ENCODE measurements at places on chromosomes 7 and 10.

DNA sequence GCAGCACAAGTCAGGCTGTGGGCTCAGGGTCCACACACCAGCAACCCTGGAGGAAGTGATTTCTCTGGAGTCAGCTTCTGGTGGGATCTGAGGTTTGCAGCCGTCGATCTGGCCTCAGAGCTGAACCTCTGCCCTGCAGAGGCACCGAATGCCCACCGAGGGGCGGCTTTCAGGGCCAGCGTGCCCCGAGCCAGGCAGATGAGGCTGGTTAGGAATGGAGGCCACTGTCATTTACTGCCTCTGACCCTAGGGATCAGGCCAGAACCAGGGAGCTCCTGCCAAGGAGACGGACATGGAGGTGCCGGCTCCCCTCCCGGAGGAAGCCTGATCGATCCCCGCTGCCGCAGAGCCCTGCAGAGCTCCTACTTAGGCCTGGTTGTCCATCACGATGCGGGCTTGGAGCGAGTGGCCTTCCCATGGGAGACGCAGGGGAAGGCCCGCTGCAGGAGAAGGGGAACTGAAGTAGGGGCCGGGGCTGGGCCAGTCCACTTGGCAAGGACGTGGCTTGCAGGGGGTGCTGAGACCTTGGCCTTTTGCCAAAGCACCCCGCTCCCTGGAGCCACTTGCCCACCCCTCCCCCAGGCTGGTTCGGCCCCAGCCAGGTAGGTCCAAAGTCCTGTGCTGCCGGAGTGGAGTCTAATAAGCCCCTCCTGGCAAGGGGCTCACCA, 19.6 kb upstream of the ELFN1 start:
- DNase-seq, result no peak

- DNase-seq, result no peak
Measured at GRCh38 chr10:131001438-131001837, 310.1 kb downstream of the TCERG1L start.

GRCh38 chr7:106844279-106844997, 20.6 kb upstream of the PIK3CG start:
- no peak for DNase-seq

DNA sequence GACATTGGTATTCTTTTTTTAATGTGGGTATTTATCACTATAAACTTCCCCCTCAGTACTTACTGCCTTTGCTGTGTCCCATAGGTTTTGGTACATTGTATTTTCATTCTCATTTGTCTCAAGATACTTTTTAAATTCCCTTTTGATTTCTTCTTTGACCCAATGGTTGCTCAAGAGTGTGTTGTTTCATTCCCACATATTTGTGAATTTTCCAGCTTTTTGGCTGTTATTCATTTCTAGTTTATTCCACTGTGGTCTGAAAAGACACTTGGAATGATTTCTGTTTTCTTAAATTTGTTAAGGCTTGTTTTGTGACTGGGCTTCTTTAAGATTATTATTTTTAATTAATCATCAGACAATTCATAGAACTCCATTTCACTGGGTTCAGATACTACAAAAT, 105.0 kb downstream of the EPC1 start:
- DNase-seq, result no peak

- no peak for DNase-seq
Measured at GRCh38 chr7:26714006-26714405, 150.4 kb downstream of the SKAP2 start.

GRCh38 chr10:85448716-85449115, 917.9 kb downstream of the GRID1 start:
- DNase-seq, result no peak

DNA sequence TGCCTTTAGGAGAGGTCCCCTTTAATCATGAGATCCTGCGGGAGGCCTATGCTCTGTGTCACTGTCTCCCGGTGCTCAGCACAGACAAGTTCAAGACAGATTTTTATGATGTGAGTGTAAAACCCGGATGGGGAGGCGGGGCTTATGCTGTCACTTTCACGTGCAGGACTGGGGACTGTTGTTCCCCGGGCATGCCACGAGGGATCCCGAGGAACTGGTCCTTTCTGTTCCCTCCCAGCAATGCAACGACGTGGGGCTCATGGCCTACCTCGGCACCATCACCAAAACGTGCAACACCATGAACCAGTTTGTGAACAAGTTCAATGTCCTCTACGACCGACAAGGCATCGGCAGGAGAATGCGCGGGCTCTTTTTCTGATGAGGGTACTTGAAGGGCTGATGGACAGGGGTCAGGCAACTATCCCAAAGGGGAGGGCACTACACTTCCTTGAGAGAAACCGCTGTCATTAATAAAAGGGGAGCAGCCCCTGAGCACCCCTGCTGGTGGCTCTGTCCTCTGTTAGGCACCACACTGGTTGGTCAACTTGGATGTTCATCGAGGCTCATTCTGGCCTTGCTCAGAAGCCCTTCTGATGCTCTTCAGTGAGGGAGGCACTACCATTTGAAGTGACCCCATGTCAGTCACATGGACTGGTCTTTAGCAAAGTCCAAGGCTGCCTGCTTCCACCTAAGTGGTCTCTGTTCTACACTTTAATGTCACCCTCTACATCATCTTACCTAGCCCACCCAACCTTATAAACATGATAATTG, 2.8 kb downstream of the COPS6 start:
- no peak for DNase-seq

- DNase-seq, result no peak
Measured at GRCh38 chr10:99537086-99537988, 4.6 kb downstream of the NKX2-3 start.

- no peak for DNase-seq
Measured at GRCh38 chr10:17144757-17145156, 15.1 kb upstream of the CUBN start.

DNA sequence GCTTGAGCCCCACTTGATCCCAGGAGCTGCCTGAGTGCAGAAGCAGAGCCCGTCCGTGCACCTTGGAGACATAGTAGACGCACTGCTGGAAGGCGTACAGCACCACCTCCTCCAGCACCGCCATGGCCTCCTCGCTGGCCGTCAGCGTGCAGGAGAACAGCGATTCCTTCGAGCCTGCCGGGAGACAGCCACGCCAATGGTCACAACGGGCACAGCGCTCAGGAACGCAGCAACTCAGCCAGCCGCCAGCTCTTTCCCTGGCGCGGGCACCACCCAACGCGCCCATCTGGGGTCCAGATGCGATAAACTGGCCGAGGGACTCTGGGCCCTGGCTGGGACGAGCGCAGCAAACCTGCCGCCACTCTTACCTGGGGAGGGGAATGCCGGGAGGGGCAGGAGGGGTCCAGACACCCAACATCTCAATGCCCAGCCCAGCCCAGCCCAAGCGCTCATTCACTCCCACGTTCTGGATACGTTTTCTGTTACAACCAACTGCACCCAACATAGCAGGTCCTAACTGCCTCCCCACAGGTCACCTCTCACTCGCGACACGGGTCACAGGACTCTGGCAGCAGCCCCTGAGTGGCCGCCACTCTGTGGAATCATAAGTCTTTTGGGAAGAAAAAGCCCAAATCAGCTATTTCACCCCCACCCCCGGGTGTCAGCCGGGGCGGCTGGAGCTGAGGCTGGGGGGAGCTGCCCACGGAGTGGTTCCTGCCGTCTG, 41.9 kb downstream of the AP5Z1 start:
- no peak for DNase-seq

DNA sequence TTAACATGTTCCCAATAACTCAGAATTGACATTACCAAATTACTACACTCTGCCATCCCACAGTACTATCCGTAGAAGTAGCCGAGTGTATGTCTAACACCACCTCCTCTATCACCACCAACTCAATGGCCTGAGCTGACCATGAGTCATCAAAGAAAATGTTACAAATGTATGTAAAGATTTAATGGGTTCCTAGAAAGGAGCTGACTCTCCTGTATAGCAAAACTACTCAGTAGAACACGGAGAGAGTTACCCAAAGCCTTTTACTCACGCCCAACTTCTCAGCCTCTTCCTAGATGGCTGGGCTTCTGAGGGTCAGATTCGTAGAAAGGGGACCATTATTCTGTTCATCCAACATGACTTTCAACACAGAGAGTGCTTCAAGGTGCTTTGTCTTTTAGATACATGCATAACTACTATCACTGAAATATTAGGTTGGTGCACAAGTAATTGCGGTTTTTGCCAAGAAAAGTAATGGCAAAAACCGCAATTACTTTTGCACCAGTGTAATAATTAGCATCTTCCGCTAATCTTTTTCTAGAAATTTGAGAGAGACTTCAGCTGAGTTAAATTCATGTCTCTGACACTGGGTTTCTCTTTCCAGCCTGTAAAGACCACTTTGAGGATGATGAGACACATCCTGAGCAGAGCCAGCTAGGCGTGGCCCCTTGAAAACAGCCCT, 24.0 kb upstream of the NANOS1 start:
- DNase-seq, result no peak

DNA sequence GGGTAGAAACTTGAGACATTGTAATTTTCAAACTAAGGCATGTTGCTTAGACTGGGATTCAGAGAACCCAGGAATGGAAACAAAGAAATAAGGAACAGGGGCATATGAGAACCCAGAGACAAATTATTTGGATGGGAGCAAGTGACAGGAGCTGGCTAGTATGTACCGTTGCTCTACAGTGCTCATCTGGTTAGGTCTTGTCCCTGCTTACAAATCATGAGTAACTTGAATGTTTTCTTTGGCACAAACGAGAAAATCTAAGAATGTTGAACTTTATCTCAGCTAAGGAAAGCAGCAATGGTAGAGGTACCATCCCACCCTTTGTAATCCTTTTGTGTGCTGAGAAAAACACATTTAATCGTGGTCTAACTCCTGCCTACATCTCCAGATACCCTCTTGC, 116.0 kb upstream of the IMMP2L start:
- DNase-seq, result no peak

GRCh38 chr10:103678178-103678526, 177.2 kb downstream of the SH3PXD2A start:
- DNase-seq, result peak; percentile 79

DNA sequence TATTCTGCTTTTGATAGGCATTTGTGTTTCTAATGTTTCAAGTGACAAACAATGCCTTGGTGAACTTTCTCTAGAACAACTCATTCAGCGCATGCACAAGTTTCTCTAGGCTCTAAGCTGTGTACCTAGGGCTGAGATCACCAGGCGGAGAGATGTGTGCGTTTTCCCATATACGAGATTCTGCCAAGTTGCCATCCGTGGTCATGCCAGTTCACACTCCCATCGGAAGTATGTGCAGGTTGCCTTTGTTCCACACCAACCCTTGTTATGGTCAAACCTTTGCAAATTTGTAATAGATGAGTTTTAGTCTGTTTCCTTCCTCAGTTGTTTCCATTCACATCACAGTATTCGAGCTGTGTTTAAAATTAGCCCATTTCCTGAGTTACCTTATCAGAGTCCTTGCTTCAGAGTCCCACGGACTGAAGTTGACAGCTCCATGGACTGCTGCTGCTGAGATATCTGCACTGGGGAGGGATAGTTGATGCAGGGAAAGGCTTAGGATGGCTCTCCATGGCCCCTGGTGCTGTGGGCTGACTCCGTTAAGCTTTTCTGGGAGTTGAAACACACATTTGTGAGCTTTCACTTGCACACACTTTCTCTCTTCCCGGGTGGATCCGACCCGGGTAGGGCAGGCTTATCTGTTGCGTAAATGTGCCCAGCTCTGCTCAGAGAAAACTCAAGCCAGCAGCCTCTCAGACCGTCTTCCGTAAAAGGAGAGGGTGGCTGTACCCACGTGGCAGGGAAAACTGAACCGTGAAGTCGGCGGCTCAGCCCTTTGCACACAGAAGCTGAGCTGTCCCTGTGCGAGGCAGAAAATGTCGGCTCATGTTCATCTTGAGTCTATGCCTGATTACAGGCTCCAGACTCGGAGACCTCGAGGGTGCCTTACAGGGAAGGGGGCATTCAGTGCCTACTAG, 49.4 kb downstream of the HK1 start:
- DNase-seq, result peak; percentile 25

GRCh38 chr10:86141896-86142295, 224.7 kb downstream of the GRID1 start:
- no peak for DNase-seq

GRCh38 chr10:77261146-77261545, 376.5 kb downstream of the KCNMA1 start:
- no peak for DNase-seq

DNA sequence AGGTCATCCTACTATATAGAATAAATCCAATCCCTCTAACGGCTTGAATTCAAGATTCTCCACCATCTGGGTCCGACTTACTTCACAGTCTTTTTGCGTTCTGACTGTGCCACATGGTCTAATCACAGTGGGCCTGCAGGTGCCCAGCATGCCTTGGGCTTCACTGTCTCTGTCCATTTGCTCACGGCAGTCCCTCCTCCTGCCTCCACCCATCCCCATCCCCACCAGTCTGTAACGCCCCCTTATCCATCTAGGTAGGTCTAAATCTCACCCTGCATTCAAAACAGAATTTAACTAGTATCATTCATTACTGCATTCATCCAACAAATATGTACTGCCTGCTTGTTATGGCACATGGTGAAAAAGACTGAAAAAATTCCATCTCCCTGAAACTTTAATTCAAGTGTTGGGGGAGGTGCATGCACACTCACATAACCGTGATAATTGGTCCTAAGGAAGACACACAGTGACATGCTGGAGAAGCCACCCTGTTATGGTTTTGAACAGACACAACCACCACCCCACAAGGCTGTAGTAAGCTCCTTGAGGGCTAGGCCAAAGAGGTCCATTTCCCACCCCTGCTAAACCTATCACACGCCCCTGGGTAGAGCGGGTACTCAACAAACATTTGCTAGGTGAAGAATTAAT, 24.2 kb downstream of the SORBS1 start:
- no peak for DNase-seq
